LHCN-M2 (cell line): ENCODE measurements at places on chromosomes 1 and 21.

DNA sequence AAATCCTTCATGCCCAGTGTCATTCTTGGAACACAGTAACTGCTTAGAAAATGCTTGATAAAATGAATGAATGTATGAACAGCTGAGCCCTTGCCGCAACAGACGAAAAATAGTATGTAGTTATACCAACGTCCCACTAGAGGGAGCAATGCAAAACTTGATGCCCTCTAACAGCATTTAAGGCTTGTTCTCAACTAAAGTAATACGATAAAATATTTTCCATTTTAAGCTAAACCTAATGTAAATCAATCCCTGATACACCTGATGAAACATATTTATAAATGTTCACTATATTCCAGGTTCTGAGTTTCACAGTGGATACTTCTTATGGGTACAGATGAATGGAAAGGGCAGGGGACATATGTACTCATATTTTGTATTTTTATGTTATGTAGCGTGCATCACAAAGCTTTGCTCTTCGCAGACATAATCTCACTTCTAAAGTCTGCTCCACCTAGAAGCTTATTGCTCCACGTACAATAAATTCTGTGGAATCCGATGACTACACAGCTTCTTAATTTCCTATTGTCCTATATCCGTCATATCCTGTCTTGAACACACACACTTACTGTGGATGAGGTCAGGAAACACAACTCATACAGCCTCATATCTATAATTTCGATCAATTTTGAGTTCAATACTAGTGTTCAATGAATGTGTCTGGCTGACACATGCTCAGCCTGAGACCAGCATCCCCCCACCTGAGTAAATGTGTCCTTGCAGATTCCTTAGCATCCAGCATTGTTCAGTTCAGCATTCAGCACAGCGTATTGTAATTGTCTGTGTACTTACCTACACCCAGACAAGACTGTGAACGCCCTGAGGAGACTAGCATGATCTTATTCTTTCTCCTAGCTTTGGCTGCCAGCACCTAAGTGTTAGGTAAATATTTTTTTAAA, 4.4 kb upstream of the UTP25 start:
- DNase-seq = peak; percentile 74

DNA sequence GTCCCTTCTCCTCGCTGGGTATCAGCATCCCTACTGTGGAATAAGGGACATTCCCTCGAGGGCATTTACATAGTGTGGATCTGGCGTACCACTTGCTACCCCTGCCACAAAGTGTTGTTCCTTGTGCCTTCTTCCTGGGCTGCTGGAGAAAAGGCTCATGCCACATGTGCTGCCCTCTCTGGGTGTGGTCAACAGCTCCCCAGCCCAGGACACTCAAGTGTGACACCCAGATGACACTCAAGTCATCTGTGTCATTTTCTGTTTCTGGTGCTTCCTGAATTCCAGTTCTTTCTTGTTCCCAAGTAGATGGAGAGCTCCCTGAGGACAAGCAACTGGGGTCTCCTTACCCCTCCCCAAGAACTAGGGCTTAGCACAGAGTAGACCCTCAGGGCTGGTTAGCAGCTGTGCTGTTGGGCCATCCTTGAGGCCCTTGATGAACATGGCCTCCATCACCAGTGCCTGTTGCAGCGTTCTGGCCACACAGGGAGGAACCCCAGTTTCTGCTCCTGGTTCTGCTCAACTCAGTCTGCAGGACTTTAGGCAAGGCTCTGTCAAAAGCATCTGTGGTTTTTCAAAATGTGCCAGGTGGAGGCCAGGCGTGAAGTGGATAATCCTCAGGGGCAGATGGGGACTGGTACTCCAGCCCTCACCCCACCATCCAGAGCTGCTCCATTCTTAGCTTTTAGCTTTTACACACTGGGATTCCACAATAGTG, 49.0 kb upstream of the CLIC4 start:
- no peak for DNase-seq

DNA sequence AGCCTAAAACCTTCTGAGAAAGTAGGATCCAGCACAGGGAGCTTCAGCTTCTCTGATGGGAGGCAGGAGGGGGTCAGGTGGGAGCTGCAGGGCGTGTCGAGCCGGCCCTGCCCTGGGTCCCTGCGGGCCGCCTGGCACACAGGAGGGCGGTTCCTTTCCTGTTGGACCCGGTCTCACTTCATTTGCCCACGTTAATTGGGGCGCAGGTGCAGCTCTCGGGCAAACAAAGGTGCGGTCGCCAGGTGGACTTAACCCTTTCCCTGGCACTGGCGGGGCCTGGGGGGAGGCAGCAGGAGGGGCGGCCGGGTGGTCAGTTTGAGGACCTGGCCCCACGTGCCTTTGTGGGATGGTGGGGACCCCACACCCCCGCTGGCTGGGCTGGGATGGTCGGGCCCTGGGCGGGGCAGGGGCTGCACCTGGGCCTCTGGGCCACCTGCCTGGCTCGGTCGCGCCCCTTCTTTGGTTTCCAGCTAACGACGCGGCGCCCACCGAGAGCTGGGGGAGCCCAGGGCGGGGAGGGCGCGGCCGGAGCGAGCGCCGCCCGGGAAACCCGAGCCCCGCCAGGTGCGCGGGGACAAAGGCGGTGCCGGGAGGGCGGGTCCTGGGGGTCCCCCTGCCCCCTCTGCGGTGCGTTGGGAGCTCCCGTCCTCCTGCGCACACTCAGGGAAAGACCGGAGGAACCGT, 20.8 kb upstream of the C1orf159 start:
- DNase-seq = no peak

GRCh38 chr1:65310078-65310587, 790 bp downstream of the DNAJC6 start:
- DNase-seq = peak; percentile 61

DNA sequence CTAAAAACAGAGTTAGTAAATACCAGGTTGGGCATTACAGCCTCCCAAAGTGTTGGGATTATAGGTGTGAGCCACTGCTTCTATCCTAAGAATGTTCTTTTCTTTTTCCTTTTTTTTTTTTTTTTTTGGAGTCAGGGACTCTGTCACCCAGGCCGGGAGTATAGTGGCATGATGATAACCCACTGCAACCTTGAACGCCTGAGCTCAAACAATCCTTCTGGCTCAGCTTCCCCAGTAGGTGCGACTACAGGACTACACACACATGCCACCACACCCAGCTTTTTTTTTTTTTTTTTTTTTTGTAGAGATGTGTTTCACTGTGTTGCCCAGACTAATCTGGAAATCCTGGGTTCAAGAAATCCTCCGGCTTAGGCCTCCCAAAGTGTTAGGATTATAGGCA, 5.9 kb downstream of the ZBTB8OS start:
- DNase-seq = no peak

DNA sequence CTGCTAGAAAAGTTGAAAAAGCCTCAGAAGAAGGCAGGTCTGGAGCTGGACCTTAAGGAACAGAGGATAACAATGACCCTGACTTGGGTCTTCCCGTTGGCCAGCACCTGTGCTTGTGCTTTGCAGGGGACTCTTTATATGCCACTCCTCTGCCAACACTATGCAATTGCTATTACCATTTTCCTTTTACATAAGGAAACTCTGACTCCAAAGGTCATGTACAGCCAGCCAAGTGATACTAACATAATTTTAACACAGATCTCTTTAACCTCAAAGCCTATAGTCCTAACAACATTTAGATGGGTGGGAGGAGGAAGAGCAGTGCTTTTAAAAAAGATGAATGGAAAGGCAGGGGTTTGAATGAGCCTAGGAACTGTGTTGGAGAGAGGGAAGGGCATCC, 106.6 kb upstream of the RAB4A start:
- DNase-seq = no peak

DNA sequence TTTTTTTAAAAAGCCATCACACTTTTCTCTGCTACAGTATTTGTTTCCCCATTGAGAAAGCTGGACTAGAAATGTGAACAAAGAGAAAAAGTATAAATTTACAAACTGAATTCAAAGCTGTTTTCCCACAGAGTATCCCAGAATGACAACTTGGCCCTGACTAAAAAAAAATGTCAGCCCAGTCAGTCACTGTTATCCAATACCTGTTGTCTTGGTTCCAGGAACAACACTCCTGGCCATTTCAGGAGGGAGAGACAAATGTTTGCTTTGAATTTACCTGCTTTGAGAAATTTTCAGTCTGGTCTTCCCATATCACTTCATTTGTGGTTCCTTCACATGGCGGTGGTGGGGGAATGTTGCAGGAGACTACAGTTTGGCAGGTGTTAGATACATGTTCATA, 46.2 kb downstream of the COLGALT2 start:
- no peak for DNase-seq

DNA sequence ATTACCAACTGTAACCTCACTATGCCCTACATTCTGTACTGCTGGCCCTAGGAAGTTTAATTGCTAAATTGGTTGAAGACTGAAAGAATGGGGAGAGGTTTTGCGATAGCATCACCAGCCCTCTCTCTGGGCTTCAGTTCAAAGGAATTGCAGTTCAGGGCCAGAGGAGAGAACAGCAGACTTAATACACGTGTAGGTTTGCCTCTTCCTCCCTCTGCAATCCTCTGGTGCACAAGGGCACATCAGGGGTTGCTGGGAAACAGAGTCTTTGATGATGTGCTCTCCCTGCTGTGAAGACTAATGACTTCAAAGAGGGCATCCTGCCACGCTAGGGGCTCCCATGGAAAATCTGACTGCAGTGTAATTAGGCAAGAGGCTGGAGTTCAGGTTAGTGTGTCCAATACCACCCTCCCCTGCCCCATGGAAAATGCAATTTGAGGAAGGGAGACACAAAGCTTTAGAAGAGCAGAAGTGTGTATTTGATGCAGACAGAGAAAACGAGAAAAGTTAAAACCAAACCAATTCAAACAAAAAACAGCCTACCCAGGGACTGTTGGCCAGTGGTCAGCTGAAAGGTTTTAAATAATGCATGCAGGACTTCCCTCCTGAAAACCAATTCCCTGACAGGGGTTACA, 167.9 kb downstream of the ASTN1 start:
- DNase-seq = no peak
